Hair follicle dermal papilla cell (primary cell): ENCODE measurements at places on chromosomes 1 and 21. TPM values are rescaled to one million over a fixed set of nuclear protein-coding genes. Genes with fewer than 3 reads are reported as not detected.

NUP210L gene
- 0.12 and 0.16 TPM in 2 replicates for total RNA-seq

DENND2C gene
- total RNA-seq, result 3.6 and 3.9 TPM in 2 replicates

MMEL1 gene
- 1.2 TPM in 1 of 2 replicates, not detected in the other for total RNA-seq

WNT9A gene
- 4.7 and 4.9 TPM in 2 replicates for total RNA-seq

ATP5PO gene
- total RNA-seq, result 84.2 and 101 TPM in 2 replicates

OLFML3 gene
- total RNA-seq, result 264 TPM in 2 replicates
